ENCODE measurements at places on chromosomes 2 and 18.

GRCh38 chr2:190679813-190680591 is 31.1 kb downstream of the NAB1 start:
- DNase-seq: no peak

- DNase-seq: no peak
These were observed 170.2 kb upstream of the TNP1 start for GRCh38 chr2:217030081-217030480.

- no peak for DNase-seq
These were observed 49.6 kb upstream of the SPAG16 start for GRCh38 chr2:213234641-213235040.

GRCh38 chr2:65030476-65031332 is 25.5 kb upstream of the CEP68 start:
- DNase-seq: no peak

DNA sequence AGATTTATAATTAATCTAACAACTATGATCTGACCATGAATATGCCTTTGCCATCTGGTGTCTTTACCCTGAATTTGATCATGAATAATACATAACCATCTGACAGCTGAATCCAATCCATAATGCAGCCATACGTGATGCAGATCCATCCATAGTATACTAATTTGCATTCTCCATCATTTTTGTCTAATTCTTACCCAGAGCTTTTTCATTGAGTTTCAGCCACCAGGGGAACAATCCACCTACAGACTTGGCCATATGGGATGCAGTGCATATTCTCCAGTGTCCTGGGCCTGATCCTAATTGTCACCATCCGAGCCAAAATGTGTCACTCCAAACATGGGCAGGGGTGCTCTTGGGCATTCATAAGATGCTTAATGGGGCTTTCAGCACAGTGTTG is 227.2 kb upstream of the CRIM1 start:
- DNase-seq: no peak

- no peak for DNase-seq
These were observed 476.2 kb upstream of the RAB12 start for GRCh38 chr18:8133032-8133431.

- no peak for DNase-seq
These were observed 1.3 kb upstream of the STAT1 start for GRCh38 chr2:191015239-191015638.

DNA sequence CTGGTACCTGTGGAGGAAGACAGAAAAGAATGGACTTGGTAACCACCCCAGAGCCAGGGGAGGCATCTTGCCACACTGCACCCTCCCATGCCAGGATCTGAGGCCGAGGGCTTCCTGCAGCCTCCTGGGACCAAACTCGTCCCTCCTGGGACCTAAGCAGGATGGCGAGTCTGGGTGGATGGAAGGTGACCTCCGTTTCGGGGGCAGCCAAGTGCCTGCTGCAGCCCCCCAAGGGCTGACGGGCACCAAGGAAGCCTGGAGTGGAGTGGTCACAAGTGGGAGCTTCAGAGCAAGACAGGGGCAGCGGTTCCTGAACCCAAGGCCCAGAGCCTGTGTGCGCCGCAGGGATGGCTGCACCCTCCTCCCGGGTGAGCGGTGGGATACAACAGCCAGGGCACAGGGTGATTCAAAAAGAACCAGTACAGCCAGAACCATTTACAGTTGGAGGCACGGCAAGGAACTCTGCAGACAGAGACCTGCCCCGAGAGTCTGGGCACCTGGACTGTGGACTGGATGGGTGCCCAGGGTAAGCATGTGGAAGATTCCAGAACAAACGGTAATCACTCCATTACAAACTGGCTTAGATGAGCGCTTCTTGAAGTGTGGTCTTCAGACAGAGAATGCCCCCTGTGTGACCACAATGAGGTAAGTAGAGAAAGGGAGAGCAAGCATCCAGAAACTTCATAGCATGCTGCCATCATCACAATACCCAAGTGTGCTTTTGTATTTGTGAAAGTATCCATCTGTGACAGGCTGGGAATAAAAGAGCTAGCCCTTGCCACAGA is 12.1 kb downstream of the HS1BP3 start:
- no peak for DNase-seq

DNA sequence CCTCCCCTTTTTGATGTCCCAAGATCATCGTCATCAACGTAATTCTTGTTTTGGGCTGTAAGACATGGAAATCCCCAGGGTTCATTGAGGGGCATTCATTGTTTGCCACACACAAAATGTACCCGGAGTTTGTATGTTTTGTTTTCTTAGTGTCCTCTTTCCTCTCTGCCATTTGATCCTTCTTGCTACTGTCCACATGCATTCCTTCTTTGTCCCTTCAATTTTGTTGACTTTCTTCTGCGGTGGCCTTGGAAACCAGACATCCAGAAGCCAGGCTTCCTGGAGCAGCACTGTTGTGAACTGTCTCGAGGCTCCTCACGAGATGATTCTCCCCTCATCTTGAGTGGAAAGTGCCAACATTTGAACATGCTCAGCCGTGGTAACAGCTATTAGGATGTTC is 24.8 kb downstream of the IGFBP2 start:
- DNase-seq: no peak

GRCh38 chr2:160433466-160434140 is 60.0 kb downstream of the RBMS1 start:
- no peak for DNase-seq

DNA sequence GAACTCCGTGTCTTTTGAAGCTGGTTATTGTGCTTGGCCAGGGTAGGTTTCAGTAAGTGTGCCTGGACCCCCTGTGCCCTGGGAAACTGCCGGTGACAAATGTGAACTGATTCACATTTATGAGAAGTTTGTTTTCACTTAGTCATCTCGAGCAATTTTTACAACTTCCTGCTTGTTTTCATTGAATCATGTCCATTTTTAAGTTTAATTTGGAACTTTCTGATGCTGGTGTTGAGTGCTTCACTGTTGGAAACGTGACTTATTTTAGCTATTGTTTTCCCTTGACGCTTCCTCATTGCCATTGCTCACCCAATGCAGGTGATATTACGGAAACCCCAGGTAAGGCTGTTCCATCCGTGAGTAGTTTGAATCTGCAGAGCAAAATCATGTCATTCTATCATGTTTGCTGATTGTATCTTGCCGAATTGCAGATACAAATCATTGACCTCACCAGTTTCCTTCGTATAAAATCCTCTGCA is 97.2 kb downstream of the RTN4 start:
- no peak for DNase-seq

Measured in astrocyte of the cerebellum (primary cell).